Panc1 (cell line): ENCODE measurements at places on chromosomes 6 and 20.

GRCh38 chr6:132954222-132954621 is 139.9 kb downstream of the RPS12 start:
- DNase-seq: no peak

GRCh38 chr6:144931172-144932035 is 646.3 kb downstream of the UTRN start:
- DNase-seq: peak; percentile 25

DNA sequence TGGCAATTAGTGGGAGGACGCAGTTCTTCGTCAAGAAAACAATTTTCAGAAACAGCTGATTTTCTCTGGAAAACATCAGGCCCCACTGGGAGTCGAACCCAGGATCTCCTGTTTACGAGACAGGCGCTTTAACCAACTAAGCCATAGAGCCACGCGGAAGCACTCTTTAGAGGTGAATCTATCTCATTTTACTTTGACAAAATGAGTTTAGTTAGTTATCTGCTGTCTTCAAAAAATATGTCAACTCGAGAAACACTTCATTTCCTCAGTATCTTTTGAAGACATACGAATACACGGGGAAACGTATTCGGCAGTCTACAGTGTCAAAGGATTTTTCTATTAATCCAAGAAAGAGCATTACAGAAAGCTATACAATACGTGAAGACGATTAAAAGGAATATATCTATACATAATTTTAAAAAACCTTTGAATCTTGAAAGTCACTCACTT is 26.7 kb downstream of the GPX6 start:
- DNase-seq: peak; percentile 87

GRCh38 chr6:161543684-161544309 is 269.9 kb upstream of the AGPAT4 start:
- no peak for DNase-seq

GRCh38 chr6:87968435-87969278 is 79.0 kb upstream of the SPACA1 start:
- DNase-seq: no peak

DNA sequence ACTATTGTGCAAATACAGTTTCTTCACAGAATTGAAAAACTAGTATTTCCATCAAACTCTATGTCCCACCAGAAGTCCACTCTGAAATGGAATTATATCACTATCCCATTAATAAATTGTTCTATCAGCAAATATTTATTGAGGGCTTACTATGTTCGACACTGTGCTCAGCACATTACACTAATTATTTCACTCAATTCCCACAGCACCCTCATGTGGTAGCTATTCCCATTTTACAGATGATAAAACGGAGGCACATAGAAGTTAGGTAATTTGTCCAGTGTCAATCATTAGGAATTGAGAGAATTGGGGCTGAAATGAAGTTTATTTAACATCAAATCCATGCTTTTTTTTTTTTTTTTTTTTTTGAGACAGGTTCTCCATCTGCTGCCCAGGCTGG is 52.5 kb downstream of the MKKS start:
- no peak for DNase-seq

- DNase-seq: no peak
These were observed 16.7 kb downstream of the BTN1A1 start for GRCh38 chr6:26516481-26517427.

DNA sequence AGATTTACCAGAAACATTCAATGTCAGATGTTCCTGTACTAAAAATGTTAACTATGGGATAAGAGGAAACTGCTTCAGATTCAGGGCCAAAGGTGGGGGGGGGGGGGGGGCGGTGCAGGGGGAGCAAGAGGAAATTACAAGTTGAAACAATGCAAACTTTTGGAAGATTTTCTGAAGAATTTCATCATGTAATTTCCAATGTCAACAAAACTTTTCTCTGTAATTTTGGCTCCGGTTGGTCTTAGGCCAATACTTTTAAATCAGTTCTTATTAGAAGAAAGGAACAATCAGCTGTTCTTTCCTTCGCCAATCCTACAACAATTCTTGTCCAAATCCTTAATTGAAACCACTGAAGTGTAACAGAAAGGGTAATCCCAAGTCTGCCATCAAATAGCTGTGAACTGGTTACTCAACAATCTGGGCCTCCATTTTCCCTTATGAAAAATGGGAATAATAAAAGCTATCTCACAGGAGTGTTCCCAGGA is 13.1 kb downstream of the UQCC1 start:
- DNase-seq: no peak

- DNase-seq: no peak
These were observed 228.3 kb downstream of the CLIC5 start for GRCh38 chr6:45787384-45787783.

- no peak for DNase-seq
These were observed 12.4 kb upstream of the CSNK2A1 start for GRCh38 chr20:555976-556385.

- no peak for DNase-seq
These were observed 96.0 kb downstream of the PLEKHG1 start for GRCh38 chr6:150695652-150696051.

DNA sequence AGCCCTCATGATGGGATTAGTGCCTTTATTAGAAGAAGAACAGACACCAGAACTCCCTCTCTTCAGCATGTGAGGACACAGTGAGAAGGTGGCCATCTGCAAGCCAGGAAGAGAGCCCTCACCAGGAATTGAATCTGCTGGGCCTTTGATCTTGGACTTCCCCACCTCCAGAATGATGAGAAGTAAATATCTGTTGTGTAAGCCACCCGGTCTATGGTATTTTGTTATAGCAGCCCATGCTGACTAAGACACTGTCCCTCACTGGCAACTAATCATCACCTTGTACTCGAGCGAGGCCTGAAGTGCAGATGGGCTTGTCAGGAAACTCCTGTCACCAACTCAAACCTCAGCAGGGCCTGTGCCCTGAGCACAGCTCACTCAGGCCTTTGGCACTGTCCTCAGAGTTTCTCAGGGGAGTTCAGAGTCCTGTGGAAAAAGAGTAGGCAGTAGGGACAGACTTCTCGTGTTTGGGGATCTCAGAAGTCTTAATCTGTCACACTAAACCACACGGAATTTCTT is 62.0 kb downstream of the UST start:
- no peak for DNase-seq

DNA sequence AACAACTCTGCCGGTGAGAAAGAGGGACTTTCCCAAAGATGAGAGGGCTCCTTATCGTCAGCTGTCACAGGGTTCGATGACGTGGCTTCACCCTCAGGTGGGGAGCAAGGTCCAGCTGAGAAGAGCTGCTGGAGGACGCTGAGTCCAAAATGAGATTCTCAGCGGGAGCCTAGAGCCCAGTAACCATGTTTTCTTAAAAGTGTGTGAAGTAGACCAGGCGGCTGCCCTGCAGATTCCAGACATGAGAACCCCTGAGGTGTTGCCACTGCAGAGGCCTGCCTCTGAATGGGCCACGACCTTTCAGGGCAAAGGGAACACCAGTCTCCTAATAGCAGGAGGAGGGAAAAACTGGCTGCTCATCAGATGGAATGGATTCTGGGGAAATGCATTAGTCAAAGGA is 375.1 kb downstream of the BTBD9 start:
- DNase-seq: no peak

DNA sequence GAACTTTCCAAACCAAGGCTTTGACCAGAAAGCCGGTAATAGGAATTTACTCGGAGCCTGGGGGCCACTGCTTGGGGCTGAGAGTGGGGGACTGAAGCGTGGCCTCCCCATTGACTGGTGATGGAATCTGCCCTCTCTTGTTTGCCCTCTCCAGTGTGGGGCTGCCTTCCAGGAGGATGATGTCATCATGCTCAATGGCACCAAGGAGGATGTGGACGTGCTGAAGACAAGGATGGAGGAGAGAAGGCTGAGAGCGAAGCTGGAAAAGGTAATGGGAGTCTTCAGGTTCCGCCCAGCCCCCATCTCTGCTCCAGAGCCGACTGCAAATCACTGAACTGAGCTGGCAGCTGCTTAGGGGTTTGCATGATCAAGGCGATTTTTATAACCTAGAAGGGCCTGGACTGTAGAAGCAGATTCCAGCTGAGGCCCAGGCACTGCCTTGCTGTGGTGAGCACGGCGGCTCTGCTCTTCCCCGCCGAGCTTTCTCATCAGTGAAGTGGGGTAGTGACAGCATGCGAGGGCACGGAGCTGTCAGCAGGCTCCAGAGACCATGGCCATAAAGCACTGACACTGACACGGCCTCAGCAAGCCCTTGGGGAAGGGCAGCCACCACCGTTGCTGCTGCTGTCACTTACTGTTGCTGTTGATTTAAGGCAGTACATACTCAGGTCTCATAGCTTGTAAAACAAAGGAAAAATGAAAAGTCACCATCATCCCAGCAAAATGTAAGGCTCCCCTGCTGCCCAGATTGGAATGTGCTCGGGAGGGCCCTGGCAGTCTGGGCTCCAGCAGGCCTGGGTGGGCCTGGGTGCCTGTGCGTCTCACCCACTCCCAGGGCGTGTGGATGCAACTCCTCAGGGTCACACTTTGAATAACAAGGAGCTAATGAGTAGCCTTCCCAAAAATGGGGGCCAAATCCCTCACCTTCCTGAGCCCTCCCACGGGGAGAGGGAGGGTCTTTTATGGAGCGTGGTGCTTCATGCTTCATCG is 11.1 kb upstream of the FAM209A start:
- DNase-seq: no peak

GRCh38 chr6:157814883-157815282 is 8.2 kb upstream of the SNX9 start:
- no peak for DNase-seq

DNA sequence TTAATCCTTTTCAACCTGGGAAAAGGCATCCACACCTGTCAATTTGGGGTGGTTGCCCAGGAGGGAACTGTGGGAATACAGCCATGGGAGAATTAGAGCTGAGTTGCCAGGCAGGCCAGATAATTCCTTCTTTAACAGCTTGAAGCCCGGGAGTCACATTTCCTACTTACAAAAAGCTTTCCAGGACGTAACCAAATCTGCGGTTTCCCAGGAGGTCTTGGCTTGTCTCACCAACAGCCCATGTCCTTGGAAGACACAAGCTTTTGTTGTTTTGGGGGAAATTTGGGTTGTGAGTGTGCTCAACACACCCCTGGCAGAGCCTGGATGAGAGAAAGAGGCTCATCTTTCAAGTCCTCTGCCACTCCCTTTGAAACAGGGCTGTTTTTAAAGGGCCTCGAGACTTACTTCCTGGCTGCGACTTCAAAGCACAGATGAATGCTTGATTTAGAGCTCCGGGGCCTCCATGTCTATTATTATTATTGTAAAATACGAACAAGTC is 465.9 kb upstream of the BTBD3 start:
- no peak for DNase-seq
